Gastrocnemius medialis (tissue), 4 donors: ENCODE measurements at places on chromosomes 2 and 18. TPM values are rescaled to one million over a fixed set of nuclear protein-coding genes. Genes with fewer than 3 reads are reported as not detected.

DNA sequence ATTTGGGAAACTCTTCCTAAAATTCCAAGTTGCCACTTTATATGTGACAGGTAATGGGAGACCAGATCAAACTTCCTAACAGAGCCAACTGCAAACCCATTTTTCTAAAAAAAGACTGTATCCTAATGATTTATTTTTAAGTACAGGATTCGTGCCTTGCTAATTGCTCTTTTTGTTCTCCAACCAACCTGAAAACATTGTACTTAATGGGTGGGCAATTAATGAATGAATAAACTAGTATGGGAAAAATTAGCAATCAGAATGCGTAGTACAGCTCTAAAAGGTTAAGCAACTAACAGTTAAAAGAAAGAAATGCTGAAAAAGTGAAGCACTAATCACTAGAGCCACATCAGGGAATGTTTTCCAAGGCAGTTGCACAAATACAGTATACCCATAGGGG is 217.2 kb upstream of the KCNJ3 start:
- H3K27ac ChIP-seq = no peak overlapping the region
- no peaks in the 10 kb centered on the region for H3K4me1 ChIP-seq
- no peak for DNase-seq
- no peaks in the 10 kb centered on the region for H3K27me3 ChIP-seq

DNA sequence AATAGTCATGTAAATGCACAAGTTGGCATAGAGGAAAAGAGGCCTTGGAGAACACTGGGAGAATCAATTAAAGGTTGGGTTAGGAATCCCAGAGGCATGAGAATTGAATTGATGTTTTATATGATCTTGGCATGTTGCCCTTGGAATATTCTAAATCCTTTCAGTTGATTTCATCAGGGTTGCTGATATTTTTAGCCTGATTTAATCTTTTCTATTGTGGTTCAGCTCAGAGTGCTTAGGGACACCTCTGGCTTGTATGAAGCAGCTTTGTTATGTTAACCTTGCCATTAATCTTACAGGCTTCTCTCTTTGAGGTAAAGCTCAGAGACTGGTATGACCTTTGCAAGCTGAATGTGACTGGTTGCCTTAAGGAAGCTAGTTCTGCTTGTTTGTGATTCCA is 64.4 kb upstream of the LYPD6B start:
- no peaks in the 10 kb centered on the region for H3K27me3 ChIP-seq
- H3K4me3 ChIP-seq = no peak overlapping the region
- H3K27ac ChIP-seq = no peak overlapping the region
- no peak for DNase-seq
- H3K36me3 ChIP-seq = no peaks in the 10 kb centered on the region

GRCh38 chr2:133787207-133787606 is 218.9 kb upstream of the NCKAP5 start:
- no peaks in the 10 kb centered on the region for H3K27me3 ChIP-seq
- no peak overlapping the region for H3K4me3 ChIP-seq
- H3K27ac ChIP-seq = no peak overlapping the region

DNA sequence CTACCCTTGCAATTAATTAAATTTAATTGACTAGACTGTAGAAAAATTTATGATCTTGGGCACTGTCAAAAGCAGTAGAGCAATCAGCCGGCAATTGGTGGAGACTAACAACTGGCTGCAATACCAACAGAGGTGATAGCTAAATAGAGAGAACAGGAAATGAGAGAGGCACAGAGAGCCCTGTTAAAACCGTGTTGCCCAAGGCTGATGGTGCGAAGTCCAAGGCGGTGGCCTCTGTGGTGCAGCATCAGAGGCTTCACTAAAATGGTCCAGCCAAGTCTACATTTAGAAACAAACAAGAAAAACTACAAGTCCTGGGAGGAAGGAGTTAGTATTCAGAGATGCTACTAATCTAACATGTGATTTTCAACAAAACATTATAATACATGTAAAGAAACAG is 115.6 kb downstream of the NETO1 start:
- H3K36me3 ChIP-seq = no peaks in the 10 kb centered on the region
- no peaks in the 10 kb centered on the region for H3K4me1 ChIP-seq
- DNase-seq = no peak
- no peak overlapping the region for H3K27ac ChIP-seq
- H3K4me3 ChIP-seq = no peak overlapping the region

GRCh38 chr2:230996661-230997060 is 740 bp downstream of the SPATA3 start:
- H3K4me3 ChIP-seq = no peak overlapping the region
- H3K4me1 ChIP-seq = no peaks in the 10 kb centered on the region
- H3K36me3 ChIP-seq = no peaks in the 10 kb centered on the region
- DNase-seq = no peak
- H3K27me3 ChIP-seq = peaks cover 15% of the 10 kb centered on the region
- no peak overlapping the region for H3K27ac ChIP-seq

DNA sequence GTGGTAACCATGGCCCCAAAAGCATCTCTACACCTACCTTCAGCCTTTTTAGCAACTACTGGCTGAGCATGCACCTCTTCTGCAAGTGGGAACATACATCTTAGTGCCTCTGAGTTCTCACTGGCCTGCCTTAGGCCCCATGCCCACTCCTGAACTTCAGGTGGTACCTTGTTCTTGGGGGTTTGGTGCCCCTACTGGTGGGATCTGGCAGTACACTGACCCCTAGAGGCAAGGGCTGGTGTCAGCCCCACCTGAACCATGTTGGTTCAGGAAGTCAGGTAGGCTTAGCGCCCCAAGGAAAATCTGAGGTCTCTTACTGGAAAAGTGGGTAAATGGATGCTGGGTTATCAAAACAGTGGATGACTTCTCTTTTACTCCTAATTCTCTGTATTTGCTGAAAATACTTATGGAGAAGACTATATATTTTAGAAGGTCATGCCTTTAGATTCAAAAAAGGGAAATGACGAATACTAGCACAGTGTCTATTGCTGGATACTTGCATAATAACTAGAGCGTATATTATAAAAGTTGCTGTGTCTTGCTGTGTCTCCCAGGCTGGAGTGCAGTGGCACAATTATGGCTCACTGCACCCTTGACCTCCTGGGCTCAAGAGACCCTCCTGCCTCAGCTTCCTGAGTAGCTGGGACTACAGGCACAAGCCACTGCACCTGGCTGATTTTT is 84.6 kb downstream of the RAB31 start:
- H3K4me1 ChIP-seq = no peaks in the 10 kb centered on the region
- no peak overlapping the region for H3K27ac ChIP-seq
- H3K4me3 ChIP-seq = no peak overlapping the region
- H3K27me3 ChIP-seq = no peaks in the 10 kb centered on the region
- no peaks in the 10 kb centered on the region for H3K36me3 ChIP-seq

DNA sequence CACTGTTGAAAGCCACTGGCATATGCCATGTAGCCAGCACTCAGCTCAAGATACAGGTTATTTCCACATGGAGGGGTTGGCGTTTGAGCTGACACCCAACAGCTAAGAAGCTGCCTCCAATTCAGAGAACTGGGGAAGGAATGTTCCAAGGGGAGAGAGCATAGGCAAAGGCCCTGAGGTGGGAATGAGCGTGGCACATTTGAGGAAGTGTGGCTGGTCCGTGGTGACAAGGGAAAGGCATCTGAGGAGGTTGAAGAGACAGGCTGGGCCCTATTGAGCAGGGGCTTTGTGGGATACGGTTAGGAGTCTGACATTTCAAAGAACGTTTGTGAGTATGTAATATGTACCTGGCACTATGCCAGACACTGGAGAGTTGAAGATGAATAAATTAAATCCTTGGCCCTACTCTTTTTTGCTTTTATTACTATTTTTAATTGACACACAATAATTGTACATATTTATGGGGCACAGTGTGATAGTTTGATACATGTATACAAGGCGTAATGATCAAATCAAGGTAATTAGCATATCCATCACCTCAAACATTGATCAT is 27.6 kb upstream of the TMBIM1 start:
- H3K27me3 ChIP-seq = no peaks in the 10 kb centered on the region
- no peaks in the 10 kb centered on the region for H3K4me1 ChIP-seq
- no peak overlapping the region for H3K4me3 ChIP-seq
- H3K27ac ChIP-seq = no peak overlapping the region
- no peaks in the 10 kb centered on the region for H3K36me3 ChIP-seq
- DNase-seq = no peak

DNA sequence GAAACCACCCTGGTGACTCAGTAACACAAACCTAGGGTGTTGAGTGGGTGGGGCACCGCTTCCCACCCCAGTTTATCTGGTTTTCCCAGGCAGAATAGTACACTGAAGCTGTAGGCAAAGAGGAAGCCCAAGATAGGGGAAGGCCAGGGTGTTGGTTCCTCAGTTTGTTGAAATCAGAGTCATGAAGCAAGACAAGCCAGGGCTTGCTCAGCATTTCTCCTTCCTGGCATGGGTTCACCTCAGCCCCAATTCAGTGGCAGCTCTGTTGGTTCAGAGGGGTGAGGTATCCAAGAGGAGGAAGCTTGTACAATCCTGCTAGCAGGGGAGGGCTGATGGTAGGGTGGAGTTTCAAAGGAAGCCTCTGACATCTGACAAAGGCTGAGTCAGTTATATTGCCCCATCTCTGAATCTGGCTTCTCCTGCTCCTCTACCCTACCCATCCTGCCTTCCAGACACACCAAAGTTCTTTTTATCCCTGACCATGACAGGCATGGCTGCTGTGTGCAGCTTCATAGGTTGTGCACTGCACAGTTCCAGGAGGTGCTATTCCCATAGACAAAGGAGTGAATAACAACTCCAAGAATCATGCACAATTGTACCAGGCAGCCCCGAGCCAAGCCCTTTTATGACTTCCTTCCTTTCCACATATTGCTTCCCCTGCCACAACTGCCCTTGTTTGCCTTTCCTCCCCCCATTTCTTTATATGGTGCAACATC is 24.9 kb upstream of the RAB10 start:
- H3K27ac ChIP-seq = peak overlapping the region; percentile 57
- H3K27me3 ChIP-seq = no peaks in the 10 kb centered on the region
- H3K36me3 ChIP-seq = no peaks in the 10 kb centered on the region
- peaks cover 27% of the 10 kb centered on the region for H3K4me1 ChIP-seq
- DNase-seq = peak; percentile 44

The TIMM21 gene
- total RNA-seq = 108 TPM

- no peaks in the 10 kb centered on the region for H3K4me1 ChIP-seq
- H3K27ac ChIP-seq = no peak overlapping the region
- no peaks in the 10 kb centered on the region for H3K27me3 ChIP-seq
- DNase-seq = no peak
- no peaks in the 10 kb centered on the region for H3K36me3 ChIP-seq
- no peak overlapping the region for H3K4me3 ChIP-seq
Measured at GRCh38 chr18:24443870-24444269, 16.6 kb upstream of the HRH4 start.

DNA sequence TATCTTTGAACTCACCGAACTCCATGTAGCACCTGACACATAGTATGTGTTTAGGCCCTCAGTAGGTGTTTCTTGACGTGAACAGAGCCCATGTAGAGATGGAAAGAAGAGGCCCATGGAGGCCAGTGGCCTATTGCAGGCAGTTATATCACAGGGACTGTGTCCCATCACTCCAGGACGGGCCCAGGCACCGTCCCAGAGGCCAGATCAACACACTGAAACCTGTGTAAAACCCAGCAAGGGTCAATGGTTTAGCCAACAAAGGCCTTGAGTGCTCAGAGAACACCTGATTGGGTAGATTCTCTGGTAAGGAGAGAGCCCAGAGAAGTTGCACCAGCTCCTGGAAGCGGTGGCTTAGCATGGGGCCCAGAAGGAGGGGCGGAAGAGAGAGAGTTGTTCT is 82.8 kb downstream of the INHBB start:
- H3K27me3 ChIP-seq = no peaks in the 10 kb centered on the region
- no peak for DNase-seq
- H3K4me3 ChIP-seq = no peak overlapping the region
- no peak overlapping the region for H3K27ac ChIP-seq
- H3K36me3 ChIP-seq = no peaks in the 10 kb centered on the region

- H3K36me3 ChIP-seq = no peaks in the 10 kb centered on the region
- no peak overlapping the region for H3K4me3 ChIP-seq
- peaks cover 52% of the 10 kb centered on the region for H3K4me1 ChIP-seq
- H3K27ac ChIP-seq = peak overlapping the region; percentile 53
Measured at GRCh38 chr2:85799215-85799956, 45.6 kb downstream of the ATOH8 start.

DNA sequence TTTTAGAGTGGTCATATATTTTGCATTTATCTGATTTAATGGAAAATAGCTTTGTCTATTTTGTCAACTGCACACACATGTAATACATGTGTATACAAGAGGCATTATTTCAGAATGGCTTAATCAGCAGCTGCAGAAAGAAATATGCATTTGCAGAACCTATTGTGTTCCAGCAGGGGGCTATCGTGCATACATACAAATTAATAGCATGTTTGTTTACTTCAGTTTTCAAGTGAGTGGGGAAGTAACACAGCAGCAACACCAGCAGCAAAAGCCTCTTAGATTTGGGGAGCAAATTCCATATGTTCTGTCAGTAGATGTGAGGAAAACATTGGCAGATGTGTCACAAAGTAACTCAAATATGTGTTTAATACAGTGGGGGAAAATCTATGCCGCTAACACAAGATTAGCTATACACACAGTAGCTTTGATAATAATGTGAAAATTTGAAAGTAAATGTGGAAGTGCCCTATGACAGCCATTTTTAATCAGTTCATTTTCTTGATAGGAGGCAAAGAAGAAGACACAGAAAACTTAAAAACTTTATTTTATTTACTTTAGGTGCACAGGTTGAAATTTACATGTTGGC is 218.1 kb downstream of the WDR7 start:
- H3K27ac ChIP-seq = no peak overlapping the region
- H3K4me3 ChIP-seq = no peak overlapping the region
- DNase-seq = no peak
- no peaks in the 10 kb centered on the region for H3K36me3 ChIP-seq

GRCh38 chr2:26535663-26536275 is 57.8 kb upstream of the OTOF start:
- H3K4me3 ChIP-seq = no peak overlapping the region
- no peak for DNase-seq
- H3K4me1 ChIP-seq = peaks cover 10% of the 10 kb centered on the region

DNA sequence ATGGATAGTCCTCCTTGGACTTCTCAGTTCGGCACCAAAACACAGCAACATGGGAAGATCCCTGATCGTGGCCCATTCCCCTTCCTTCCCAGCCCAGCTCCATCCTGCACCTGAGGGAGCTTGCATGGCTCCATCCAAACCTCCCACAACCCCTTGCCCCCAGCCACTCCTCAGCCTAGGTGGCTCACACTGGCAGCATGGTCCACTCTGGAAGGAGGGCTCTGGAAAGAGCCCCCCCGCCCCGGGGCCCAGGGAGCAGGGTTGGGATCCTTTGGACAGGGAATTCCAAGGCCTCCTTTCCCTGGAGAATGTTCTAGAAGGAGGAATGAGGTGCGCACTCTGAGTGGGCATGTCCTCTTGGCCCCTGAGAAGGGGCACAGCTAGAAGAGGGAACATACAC is 62.8 kb upstream of the ID2 start:
- no peak overlapping the region for H3K4me3 ChIP-seq
- no peak overlapping the region for H3K27ac ChIP-seq
- H3K36me3 ChIP-seq = no peaks in the 10 kb centered on the region
- H3K4me1 ChIP-seq = no peaks in the 10 kb centered on the region
- H3K27me3 ChIP-seq = no peaks in the 10 kb centered on the region

The TSPYL6 gene
- not detected for total RNA-seq

The SERPINB4 gene
- total RNA-seq = not detected

GRCh38 chr2:222982010-222982908 is 69.7 kb upstream of the KCNE4 start:
- H3K4me1 ChIP-seq = no peaks in the 10 kb centered on the region
- H3K27me3 ChIP-seq = no peaks in the 10 kb centered on the region
- no peaks in the 10 kb centered on the region for H3K36me3 ChIP-seq
- H3K27ac ChIP-seq = no peak overlapping the region
- peak; percentile 48 for DNase-seq
- H3K4me3 ChIP-seq = no peak overlapping the region
